ENCODE measurements at places on chromosomes 3 and 15. TPM values are rescaled to one million over a fixed set of nuclear protein-coding genes. Genes with fewer than 3 reads are reported as not detected.

DNA sequence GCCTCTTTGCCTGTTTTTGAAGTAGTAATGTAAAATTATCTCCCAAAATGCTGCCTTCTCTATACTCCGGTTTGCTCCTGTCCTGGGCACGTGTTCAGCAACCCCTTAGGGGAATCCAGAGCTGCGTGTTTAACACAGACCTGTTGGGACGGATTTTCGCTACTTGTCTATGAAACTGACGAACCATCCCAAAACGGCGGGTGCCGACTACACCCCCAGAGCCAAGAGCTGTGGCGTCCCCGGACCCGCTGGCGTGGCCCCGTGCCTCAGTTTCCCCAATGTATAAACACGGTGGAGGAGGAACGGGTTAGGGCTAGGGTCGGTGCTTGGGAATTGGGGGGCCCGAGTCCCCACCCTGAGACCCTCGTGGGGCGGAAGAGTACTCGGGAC, 473 bp downstream of the FHIT start:
- peak; percentile 56 for DNase-seq

RBP2 gene
- not detected for total RNA-seq

- no peak for DNase-seq
Observed at GRCh38 chr3:140822401-140823047, 119.1 kb upstream of the SLC25A36 start.

GRCh38 chr15:58463815-58464650, 32.2 kb downstream of the LIPC start:
- no peak for DNase-seq

DNA sequence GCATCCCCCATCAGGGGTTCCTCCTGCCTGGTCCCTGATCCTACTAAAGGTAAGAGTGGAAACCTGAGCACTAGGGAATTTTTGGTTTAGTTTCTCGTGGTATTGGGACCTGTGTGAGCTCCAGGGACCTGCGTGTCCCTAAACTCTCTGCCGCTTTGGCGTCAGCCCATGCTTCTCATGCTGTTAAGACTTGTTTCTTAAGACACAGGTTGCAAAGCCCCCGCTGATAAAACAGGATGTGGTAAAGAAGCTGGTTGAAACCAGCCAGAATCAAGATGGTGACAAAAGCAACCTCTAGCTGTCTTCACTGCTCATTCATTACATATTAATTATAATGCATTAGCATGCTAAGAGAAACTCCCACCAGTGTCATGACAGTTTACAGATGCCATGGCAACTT, 64.6 kb downstream of the LYZL4 start:
- DNase-seq: peak; percentile 23

SAMMSON gene
- total RNA-seq: not detected

SEMA6D gene
- not detected for total RNA-seq

LRTM1 gene
- not detected for total RNA-seq

TUBGCP5 gene
- total RNA-seq: 12.3 TPM

CSPG4 gene
- not detected for total RNA-seq

GRCh38 chr3:172716476-172716875, 5.6 kb upstream of the NCEH1 start:
- no peak for DNase-seq

DNA sequence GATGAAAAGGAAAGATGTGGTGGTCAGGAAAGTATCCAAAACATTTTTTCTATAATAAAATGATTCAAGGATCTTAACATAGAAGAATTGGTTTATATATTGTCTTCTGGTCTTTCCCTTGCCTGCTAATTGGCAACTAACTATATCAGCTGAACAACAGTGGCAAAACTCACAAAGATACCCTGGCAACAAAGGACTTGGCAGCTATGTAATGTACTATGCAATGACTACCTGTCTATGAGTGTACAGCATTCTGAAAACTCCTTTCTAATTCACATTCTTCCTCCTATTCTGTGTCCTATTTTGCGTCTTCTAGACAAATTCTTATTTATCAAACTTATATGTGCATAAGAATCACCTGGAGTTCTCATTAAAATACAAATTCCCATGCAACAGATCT, 15.7 kb upstream of the SERPINI2 start:
- no peak for DNase-seq

FHIT gene
- 20.2 TPM for total RNA-seq

ARNT2 gene
- total RNA-seq: not detected

GRCh38 chr3:17129556-17129955, 244.8 kb downstream of the PLCL2 start:
- no peak for DNase-seq

- DNase-seq: no peak
Observed at GRCh38 chr3:80643421-80643820, 875.6 kb upstream of the ROBO1 start.

MYRIP gene
- not detected for total RNA-seq

DNA sequence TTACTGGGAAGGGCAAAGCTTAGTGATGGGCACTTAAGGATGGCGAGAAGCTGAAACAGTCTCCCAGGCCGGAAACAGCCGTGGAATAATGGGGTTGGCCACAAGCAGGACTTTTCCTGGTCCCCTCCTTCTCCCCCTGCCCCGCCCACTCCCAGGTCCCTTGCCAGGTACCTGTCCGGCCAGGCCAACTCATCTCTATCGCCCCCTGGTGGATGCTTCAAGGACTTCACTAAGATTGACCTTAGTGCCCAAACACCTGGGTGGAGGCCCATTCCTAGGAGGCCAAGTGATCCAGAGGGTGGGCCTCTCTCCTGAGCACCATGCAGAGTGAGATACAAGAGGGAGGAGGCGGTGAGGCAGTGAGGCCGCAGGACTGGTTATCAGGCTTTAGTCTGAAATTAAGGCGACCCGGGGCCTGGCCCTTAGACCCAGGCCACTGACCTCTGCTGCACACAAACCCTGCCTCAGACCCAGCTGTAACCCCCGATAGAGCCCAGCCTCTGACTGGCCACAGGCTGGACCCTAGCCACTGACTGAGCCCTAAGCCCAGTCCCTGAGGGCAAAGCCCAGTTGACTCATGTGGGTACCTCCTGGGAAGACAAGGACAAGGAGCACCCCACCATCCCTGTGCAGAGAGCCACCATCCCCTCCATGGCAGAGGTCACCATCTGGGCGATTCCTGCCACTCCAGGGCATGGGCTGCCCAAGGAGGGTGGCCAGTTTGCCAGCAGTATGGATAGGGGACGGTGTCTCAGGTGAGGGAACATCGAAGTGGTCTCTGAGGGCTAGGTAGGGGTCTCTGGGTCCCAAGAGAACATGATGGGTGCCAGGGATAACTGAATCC, 37.6 kb downstream of the VIPR1 start:
- peak; percentile 78 for DNase-seq

GTPBP8 gene
- total RNA-seq: 62.8 TPM

- DNase-seq: no peak
Observed at GRCh38 chr15:38536201-38536676, 28.4 kb downstream of the RASGRP1 start.

C3orf85 gene
- total RNA-seq: not detected

DNA sequence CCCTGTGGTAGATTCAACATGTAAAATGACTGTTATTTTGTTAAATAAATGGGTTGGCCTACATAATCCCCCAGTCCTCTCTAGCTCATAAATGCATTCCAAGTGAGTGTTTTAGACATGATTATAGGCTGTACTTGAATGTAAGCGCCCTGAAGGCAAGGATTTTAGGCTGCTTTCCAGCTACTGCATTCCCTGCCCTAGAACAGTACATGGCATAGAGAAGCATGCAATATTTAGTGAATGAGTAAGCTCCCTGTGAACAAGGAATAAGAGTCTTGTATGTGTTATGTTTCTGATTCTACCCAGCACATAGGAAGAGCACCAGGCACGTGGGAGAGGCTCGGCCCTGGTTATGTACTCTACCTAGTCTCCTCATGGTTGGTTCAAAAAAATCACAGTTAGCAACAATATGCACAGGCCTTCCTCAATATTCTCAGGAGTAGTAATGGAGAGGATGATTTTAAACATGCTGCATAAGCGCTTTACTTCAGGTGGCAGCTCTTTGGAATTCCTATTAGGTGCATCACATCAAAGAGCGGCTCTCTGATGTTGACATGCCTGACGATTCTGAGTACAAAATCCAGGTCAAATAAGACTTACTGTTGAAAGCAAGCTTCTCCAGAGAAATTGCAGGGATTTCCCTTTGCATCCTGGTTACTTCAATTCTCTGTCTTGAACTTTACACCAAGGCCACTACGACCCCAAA, 456.6 kb downstream of the MAGI1 start:
- DNase-seq: no peak

DNA sequence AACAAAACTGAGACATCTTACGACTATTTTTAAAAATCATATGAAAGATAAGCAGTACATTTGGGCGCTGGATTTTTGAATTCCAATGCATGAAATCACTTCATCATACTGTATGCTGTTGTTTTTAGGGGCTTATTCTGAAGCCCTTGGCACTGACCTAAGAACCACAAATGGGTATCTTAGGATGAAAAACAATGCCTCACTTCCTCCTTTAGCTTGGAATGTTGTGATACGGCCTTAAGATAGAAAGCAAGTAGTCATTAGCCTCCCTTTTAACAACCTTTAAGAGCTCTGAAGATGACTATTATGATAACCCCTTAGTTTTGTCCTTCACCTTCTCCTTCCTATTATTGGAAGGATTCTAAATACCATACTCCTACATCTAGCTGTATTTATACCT, 289.8 kb downstream of the ARPP21 start:
- no peak for DNase-seq

TM4SF4 gene
- not detected for total RNA-seq

- peak; percentile 35 for DNase-seq
Observed at GRCh38 chr3:171187706-171188290, 161.3 kb upstream of the SLC2A2 start.

DNA sequence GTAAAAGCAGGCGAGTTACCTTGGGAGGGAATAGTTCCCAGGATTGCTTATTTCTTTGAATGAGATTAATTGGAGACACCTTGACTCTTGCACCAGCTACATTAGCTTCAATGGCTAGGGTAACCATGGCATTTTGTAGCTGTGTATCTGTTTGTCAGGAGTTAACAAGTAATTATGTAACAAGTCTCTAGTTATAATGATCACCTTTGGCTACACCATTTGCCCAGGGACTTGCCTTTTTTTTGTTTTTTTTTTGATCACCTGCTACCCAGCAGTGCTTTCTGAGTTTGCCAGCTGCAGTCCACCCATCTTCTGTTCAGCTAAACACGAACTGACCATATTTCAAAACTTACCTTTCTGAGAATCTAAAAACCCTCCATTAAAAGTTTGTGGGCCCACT, 2.2 kb downstream of the MED12L start:
- DNase-seq: no peak

- no peak for DNase-seq
Observed at GRCh38 chr3:162400697-162401096, 904.1 kb downstream of the OTOL1 start.
